ENCODE measurements at places on chromosomes 4 and X. TPM values are rescaled to one million over a fixed set of nuclear protein-coding genes. Genes with fewer than 3 reads are reported as not detected.

- no peak for DNase-seq
Measured at GRCh38 chr4:148311526-148311925, 130.7 kb downstream of the NR3C2 start.

GRCh38 chr4:185582651-185583400 lies 47.5 kb upstream of the PDLIM3 start:
- peak; percentile 76 for DNase-seq

IL3RA gene
- total RNA-seq: 5.2 TPM

- DNase-seq: no peak
Measured at GRCh38 chr4:59455751-59456150, 1744.4 kb upstream of the ADGRL3 start.

COX7B gene
- 820 TPM for total RNA-seq

DNA sequence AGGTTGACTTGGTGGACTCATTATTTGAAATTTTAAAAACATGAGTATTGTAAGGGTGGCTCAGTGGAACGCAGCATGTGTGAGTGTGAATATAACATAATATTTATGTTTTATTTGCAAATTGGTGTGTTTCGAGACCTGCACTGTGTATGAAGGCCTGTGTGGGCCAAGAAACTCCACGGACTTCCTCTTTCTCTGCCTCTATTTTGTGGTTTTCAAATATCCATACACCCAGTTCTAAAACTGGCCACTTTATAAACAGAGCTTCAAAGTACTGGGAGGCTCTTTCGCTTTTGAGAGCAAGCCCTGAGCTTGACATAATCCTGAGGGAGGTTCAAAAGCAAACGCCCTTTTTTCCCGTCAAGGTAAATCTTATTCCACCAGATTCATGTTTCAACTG lies 187.7 kb downstream of the GPAT3 start:
- DNase-seq: no peak

DNA sequence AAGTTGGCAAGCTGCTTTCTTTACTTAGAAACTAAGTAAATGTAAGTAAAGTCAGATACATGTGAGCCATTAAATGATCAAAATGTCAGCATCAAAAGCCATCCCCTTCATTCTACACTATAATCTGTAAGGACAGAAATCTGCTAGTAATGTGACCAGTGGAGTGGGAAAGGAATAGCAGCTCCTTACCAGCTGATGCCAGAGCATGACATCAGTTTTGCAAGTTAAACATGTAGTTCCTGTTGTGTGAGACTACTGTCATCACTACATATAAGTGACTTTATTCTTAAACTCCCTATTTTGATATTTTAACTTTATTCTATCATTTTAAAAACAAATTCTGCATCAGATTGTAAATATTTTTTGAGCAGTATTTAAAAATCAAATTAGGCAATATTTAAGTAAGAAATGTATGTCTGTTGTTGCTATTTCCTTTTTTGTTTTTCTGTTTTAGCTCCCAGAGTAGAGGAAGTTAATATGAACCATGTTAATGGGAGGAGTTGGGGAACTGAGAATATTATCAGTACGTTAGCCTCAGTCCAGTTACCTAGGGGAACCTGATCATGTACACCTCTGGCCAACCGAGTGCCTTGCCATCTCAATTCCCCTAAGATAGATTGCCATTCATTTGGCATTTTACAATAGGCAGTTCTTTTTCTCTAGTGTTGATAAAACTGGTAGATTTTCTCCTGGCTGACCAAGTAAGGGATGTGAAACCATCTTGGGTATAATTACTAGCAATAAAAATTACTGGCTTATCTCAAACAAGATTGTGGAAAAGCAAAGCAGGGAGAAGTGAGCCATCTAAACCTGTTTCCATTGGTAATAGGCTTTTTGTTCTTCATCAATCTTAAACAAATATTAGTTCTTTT lies 34.7 kb downstream of the CCNI start:
- no peak for DNase-seq

ELOVL6 gene
- total RNA-seq: 0.42 TPM

GRCh38 chr4:140154572-140154891 lies 548 bp upstream of the MAML3 start:
- DNase-seq: no peak

DNA sequence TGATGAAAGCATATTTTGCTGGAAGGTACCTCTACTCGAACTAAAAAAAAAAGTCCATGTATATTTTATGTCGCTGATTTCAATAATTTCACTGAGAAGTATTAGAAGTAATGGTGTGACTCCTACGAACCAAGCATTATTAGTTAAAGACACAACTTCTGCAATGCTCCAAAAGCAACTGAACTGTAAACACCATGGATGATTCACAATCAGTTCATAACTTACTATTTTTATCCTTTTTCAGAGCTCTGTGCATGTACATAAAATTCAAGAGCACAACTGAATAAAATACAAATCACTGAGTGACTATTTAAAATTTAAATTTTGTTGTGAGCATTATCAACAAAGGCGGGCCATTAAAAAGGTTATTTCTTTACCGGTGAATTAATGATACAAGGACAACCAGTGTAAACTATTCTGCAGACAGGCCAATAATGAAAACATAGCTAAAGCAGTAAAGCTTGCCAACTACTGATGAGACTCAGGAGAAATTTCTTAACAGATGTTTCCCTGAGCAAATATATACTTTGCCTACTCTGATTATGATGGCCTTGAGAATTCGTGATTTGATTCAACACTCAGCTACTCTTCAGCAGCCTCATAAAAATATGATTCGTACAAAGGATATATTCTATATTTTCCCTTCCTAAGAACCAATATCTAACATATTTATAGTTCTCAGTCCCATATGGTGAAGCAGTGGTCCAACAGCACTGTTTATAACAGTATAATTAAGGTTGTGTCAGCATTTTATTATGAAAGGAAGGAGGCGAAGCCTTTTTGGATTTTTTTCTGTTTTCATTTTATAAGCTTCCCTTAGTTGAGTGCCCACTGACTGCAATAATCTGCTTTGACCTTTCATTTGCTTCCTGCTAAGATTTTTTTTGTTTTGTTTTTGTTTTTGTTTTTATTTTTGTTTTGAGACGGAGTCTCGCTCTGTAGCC lies 62.8 kb upstream of the NEIL3 start:
- no peak for DNase-seq

SMIM20 gene
- total RNA-seq: 40.9 TPM

DNA sequence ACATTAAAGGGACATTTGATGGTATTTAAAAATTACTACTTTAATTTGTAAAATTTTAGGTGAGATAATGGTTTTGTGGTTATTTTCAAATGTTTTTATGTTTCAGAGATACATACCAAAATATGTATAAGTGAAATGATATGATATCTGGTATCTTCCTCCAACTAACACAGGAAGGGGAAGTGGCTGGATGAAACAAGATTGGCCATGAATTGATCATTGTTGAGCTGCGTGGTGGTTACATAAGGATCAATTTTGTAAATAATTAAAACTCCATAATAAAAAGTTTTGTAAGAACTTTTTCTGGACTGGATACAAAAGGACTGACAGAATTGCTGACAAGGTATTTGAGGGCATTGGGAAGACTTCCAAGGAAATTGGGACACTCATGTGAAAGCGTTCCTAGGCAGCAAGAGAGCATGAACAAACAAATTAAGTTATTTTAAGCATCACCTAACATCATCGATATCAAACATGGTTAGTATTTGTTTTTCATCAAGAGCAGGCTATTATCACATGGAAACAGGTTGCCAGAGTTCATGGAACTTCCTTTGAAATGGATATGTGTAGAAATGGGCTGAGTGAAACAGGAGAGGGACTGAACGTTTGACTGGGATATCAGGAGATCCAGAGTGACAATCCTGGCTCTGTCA lies 4.4 kb upstream of the PGM2 start:
- no peak for DNase-seq

DNA sequence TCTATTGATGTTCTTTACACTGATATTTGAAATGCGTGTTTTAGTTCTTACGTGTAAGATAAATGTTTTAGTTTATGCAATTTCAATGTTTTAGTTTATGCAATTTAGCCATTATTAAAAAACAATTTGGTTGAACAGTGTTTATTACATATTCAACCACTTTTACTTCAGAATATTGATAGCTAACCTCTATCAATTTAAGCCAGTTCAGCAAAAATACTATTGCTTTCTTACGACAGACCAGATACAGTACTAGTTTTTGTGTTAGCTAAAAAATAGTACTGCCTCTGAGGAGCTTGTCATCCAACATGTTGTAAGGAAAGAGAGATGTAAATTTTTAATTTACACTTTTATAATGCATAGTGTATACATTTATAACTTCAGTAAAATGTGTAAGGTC lies 361.7 kb upstream of the FAT1 start:
- no peak for DNase-seq

GRCh38 chr4:55031158-55031557 lies 94.2 kb downstream of the KDR start:
- DNase-seq: no peak

- DNase-seq: peak; percentile 19
Measured at GRCh38 chr4:128653527-128654444, 155.7 kb upstream of the JADE1 start.

GRCh38 chr4:7189475-7190277 lies 2.7 kb upstream of the SORCS2 start:
- no peak for DNase-seq

DNA sequence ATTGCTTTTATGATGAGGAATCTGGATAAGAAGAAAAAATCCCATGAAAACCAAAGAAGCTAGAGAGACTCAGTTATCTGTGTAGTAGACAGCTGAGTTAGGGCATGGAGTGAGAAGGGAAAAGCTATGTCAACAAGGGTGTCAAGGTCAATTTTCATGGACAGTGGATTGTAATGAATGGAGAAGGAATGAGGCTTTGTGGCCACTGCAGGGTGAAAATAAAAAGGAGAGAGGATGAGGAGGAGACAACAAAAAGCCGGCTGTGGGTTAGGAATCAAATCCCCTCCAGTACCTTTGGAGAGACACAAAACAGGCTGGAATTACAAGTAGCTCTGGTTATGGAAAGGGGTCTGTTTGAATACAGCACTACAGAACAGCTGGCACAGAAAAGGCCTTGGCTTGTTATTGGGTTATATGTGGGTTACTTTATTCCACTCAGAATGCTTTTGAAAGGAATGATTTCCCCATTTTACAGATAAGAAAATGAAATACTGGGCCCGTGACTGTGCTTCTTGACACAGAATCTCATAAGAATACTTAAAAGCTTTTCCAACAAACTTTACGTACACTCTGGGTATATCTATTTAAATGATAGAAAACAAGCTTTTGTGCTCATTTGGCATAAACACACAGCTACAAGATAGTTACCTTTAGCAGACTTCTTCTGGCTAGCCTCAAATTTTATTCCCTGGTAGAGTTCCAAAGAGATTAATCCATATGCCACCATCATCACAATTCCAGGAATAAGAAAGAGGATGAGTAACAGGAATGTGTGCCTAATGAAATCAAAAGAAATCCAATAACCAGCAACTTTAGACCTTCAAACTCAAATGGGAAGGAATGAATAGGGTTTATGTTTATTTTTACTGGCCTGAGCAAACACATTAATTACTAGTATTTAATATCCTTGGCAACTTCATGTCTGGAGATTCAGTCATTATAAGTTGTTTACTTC lies 7.5 kb downstream of the CCKAR start:
- DNase-seq: no peak
